Stimulated activated naive B cell treated with anti-CD40 and anti-IgM and Interleukin-4, amounts not matched to agents 10 μg/mL and 1 μg/mL and 100 μg/mL, for 72 hours (primary cell): ENCODE measurements at places on chromosomes 13 and 19.

DNA sequence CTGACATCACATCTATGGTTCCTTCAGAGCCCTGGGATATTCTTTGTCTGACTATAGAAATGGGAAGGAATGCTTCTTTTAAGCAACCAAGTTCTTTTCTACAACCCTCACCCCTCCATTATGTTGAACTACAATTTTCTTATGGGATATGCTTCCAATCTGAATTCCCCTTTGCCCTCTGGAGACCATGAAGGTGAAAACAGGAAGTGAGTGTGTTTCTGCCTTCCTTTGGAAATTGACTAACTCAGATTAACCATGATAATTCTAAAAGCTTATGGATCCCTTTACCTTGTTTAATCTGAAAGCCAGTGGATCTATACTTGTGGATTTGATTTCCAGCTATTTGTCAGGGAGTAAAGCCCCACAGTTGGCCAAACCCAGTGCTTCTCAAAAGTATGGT, 90.8 kb upstream of the SERTM1 start:
- peaks cover 2% of the 10 kb centered on the region for H3K4me1 ChIP-seq
- peaks cover 6% of the 10 kb centered on the region for H3K27me3 ChIP-seq
- H3K27ac ChIP-seq = no peak overlapping the region
- H3K36me3 ChIP-seq = no peaks in the 10 kb centered on the region

DNA sequence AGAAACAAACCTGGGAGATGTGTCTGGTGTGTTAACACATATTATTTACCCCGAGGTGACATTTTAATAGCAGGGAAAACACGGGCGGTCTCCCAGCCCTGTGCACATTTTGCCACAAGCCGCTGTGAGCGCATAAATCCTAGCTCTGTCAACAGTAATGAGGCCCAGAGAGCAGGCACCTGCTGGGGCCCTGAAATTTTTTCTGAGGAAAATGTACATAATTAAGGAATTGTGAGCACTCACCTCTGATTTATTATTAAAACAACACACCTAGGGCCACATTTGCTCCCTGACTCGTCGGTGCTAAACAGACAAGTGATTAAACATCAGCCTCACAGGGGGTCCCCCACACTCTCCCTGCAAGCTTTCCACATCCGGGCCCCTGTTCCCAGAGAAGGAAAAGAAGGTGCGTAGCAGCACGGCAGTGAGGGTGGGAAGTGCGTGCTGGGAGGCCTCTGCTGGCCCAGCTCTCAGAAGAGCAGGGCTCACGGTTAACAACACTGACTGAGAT, 616.3 kb downstream of the UQCRFS1 start:
- peaks cover 1% of the 10 kb centered on the region for H3K36me3 ChIP-seq
- H3K4me1 ChIP-seq = no peaks in the 10 kb centered on the region
- H3K27ac ChIP-seq = no peak overlapping the region
- H3K4me3 ChIP-seq = no peak overlapping the region
- H3K27me3 ChIP-seq = peaks cover 31% of the 10 kb centered on the region

GRCh38 chr13:79387853-79388252, 18.2 kb downstream of the RBM26 start:
- peaks cover 22% of the 10 kb centered on the region for H3K36me3 ChIP-seq
- no peak for DNase-seq
- H3K27ac ChIP-seq = peak overlapping the region; percentile 37
- H3K4me3 ChIP-seq = no peak overlapping the region

DNA sequence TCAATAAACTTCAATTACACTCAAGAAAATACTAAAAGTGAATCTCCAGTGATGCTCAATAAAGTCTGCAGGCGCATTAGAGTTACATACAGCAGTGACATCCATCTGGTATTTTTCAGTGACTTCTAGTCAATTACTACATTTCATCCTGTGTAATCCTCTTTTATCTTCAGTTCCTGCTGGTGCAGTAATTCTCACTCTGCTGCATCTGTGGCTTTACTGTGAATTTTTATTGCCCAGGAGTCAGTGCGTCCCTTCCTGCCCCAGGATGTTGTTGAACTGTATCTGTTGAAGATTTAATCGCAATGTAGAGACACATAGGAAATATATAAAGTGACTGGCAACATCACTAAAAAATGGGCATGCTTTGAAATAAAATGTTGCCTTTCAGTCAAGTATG, 196.3 kb upstream of the TMTC4 start:
- no peak overlapping the region for H3K27ac ChIP-seq
- H3K27me3 ChIP-seq = peaks cover under 1% of the 10 kb centered on the region
- H3K4me1 ChIP-seq = peaks cover under 1% of the 10 kb centered on the region
- no peak for DNase-seq

- H3K4me3 ChIP-seq = peak overlapping the region; percentile 94
- H3K27me3 ChIP-seq = no peaks in the 10 kb centered on the region
- H3K4me1 ChIP-seq = peaks cover 26% of the 10 kb centered on the region
- peaks cover 5% of the 10 kb centered on the region for H3K36me3 ChIP-seq
Observed at GRCh38 chr19:43618921-43619261, 538 bp downstream of the ZNF428 start.

- H3K4me3 ChIP-seq = no peak overlapping the region
- H3K4me1 ChIP-seq = peaks cover 25% of the 10 kb centered on the region
- no peaks in the 10 kb centered on the region for H3K27me3 ChIP-seq
Observed at GRCh38 chr13:20521364-20522115, 4.1 kb downstream of the CRYL1 start.

DNA sequence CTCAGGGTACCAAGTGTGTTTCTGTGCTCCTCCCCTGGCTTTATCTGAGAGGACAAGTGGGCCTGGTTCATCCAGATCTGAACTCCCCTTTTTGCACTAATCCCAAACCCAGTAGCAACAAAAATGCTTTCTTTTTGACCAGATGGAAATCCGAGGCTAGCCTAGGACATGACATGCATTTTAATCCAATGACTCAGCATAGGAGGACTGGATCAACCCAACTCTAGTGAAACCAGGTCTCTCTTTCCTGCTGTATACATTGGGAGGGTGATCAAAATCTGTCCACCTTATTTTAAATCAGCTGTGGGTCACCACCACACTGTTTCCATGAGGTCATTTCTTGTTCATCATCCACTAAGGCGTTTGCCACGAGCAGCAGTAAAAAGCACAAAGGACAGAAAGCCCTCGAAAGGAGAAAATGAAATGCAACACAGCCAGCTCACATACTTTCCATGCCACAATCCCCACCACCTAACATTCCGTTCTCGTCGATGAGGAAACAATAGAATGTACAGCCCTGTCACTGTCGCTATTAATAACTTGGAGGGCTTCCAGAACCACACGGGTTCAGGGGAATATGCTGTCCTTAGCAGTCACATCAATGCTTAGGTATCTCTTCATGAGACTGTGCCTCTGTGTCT, 543.0 kb downstream of the IRS2 start:
- H3K4me1 ChIP-seq = no peaks in the 10 kb centered on the region
- no peak overlapping the region for H3K27ac ChIP-seq
- H3K36me3 ChIP-seq = no peaks in the 10 kb centered on the region
- H3K27me3 ChIP-seq = peaks cover 6% of the 10 kb centered on the region
- H3K4me3 ChIP-seq = no peak overlapping the region
- DNase-seq = no peak

- H3K27ac ChIP-seq = no peak overlapping the region
- DNase-seq = no peak
- H3K27me3 ChIP-seq = peaks cover 18% of the 10 kb centered on the region
- peaks cover 5% of the 10 kb centered on the region for H3K4me1 ChIP-seq
- no peak overlapping the region for H3K4me3 ChIP-seq
Observed at GRCh38 chr19:8355631-8356402, 8.1 kb upstream of the ANGPTL4 start.

GRCh38 chr19:18153556-18154134, 682 bp downstream of the PIK3R2 start:
- DNase-seq = no peak
- H3K4me3 ChIP-seq = peak overlapping the region; percentile 85
- no peaks in the 10 kb centered on the region for H3K27me3 ChIP-seq
- peaks cover 22% of the 10 kb centered on the region for H3K4me1 ChIP-seq

- peaks cover 30% of the 10 kb centered on the region for H3K36me3 ChIP-seq
- peak overlapping the region; percentile 3 for H3K27ac ChIP-seq
- no peak for DNase-seq
- H3K27me3 ChIP-seq = no peaks in the 10 kb centered on the region
- no peak overlapping the region for H3K4me3 ChIP-seq
Observed at GRCh38 chr13:74064805-74065312, 69.3 kb downstream of the KLF12 start.

- H3K36me3 ChIP-seq = peaks cover 14% of the 10 kb centered on the region
- H3K4me3 ChIP-seq = no peak overlapping the region
- H3K4me1 ChIP-seq = no peaks in the 10 kb centered on the region
- no peak overlapping the region for H3K27ac ChIP-seq
- no peaks in the 10 kb centered on the region for H3K27me3 ChIP-seq
Observed at GRCh38 chr13:113970810-113971470, 2.9 kb downstream of the C13orf46 start.

GRCh38 chr13:34350671-34351070, 532.7 kb downstream of the RFC3 start:
- H3K36me3 ChIP-seq = no peaks in the 10 kb centered on the region
- no peak overlapping the region for H3K4me3 ChIP-seq
- no peaks in the 10 kb centered on the region for H3K4me1 ChIP-seq
- DNase-seq = no peak
- H3K27ac ChIP-seq = no peak overlapping the region
